HS-5 (cell line): ENCODE measurements at places on chromosomes 1 and 21.

- DNase-seq: no peak
Observed at GRCh38 chr1:180241716-180242544, 11.9 kb downstream of the LHX4 start.

- peak; percentile 75 for DNase-seq
Observed at GRCh38 chr1:33390542-33390941, 40.4 kb downstream of the PHC2 start.

DNA sequence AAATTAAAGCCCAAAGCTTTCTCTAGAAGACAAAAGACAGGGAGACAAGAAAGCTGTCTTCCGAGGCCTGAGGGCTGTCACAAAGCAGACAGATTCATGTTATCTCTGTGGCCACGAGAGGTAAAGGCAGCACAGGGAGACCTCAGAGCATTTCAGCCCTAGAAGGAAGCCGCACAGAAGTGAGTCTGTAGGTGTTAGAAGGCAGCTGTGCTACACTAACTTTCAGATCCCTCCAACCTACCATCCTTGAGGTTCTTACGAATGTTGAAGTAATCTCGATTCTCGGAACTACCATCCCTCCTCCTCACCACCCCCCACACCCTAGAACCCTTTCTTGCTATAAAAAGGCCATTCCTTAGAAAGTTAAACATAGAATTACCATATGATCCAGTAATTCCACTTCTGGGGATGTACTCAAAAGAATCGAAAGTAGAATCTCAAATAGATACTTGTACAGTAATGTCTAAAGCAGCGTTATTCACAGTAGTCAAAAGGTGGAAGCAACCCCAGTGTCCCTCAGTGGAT, 21.5 kb upstream of the LYST start:
- no peak for DNase-seq

DNA sequence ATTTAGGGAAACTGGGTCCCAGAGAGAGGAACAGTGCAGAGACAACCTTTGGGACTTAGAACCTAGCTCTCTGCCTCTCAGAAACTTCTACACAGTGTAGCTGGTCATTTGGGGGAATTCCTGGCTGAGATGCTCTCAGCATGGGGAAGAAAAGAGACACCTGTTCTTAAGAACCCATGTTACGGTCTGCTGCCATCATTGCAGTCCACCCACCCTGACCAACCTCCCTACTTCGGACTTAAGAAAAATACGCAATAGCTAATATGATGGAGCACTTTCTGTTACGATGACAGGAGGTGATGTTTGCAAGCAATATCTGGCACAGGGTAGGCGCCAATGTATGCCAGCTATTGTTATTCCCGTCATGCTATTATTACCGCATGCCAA, 177.9 kb downstream of the IGSF21 start:
- no peak for DNase-seq

- no peak for DNase-seq
Observed at GRCh38 chr1:7236844-7237515, 451.7 kb downstream of the CAMTA1 start.

- DNase-seq: no peak
Observed at GRCh38 chr21:37578471-37579126, 212.0 kb downstream of the DYRK1A start.

- DNase-seq: no peak
Observed at GRCh38 chr21:24200052-24200451, 1407.2 kb downstream of the MRPL39 start.

DNA sequence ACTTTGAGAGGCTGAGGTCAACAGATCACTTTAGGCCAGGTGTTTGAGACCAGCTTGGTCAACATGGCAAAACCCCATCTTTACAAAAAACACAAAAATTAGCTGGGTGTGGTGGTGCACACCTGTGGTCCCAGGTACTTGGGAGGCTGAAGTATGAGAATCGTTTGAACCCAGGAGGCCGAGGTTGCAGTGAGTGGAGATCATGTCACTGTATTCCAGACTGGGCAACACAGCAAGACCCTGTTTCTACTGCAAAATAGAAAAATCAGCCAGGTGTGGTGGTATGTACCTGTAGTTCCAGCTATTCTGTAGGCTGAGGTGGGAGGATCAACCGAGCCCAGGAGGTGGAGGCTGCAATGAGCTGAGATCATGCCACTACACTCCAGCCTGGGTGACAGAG, 4.2 kb upstream of the INTS3 start:
- DNase-seq: no peak

DNA sequence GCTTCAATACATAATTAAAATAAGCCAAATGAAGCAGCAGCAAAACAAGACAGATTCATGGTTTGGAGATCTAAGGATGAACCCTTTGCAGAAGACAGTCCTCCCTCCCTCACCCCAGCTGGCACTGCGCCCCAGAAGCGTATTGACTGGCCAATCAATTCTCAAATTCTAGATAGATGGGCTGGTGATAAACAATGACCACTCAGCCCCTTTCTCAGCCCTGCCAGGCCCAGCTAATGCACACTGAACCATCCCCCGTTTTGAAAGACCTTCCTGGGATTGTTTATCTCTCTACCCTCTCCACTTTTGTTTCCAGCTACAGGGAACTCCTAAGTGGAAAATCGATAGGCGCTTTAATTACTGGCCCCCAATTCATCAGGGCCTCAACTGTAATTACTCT, 29.0 kb downstream of the TNR start:
- DNase-seq: no peak

GRCh38 chr1:150979092-150980056, 2.7 kb upstream of the ANXA9 start:
- DNase-seq: peak; percentile 78

DNA sequence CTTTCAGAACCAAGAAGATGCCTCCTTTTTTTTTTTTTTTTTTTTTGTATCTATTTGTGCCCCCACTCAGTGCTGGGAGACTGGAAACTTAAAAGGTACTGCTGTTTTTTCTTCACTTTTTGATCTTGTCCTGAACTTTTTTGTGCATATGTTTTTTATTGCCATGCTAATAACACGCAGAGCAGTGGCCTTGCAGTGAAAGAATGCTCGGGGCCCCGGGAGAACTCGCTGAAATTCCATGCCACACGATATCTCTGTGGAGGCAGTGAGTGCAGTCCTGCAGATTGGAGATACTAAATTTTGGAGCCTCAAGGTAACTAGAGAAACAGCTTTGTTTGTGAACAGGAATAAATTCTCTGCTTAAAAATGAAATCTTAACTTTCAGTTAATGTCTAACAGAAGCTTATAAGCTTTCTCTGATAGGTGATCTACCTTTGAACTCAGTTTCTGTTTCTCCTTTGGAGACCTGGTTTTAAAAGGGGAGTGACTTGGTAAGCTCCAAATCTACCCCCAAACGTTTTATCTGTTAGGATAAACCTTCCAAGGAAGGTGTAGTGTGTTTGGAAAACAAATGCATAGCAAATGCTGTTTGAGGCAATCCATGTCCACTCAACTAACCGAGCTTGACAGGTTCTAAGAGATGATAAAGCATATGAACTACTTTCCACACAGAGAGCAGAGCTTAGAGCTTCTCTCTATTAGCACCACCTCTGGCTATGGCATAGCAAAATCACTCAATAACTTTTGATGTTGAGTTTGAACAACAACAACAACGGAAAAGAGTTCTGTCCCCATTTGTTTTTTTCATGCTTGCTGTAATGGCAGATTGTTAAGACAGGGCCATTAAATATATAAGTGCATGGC, 113.7 kb upstream of the PLXNA2 start:
- no peak for DNase-seq

- no peak for DNase-seq
Observed at GRCh38 chr1:211518330-211519289, 26.6 kb upstream of the RD3 start.

- DNase-seq: no peak
Observed at GRCh38 chr1:20486457-20487235, 636 bp upstream of the CAMK2N1 start.

DNA sequence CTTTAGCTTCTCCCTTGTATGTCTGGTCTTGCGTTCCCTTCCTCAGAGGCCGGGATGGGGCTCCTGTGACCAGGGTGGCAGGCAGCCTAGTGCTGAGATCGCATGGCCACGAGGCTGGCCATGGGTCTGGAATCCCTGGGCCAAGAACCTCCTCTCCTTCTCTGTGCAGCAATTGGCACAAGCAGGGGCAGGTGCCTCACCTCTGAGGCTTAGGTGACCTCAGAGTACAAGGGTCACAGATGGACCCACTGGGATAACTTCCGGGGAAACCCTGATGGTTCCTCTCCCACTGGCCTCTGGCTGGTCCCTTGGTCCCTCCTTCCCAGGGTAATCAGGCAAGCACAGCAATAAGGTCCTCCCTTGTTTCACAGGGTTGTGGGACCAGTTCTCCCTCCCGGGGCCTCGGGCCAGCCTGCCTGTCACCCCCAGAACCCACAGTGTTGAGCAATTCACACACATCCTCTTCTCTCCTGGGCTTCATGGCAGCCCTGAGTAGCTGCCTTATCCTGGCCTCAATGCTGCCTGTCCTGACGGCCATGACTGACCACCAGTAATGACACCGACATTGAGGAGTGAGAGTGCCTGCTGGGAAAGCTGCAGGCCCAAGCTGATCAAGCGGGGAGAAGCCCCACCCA, 38.6 kb downstream of the BMP8A start:
- DNase-seq: no peak

- DNase-seq: no peak
Observed at GRCh38 chr1:199054694-199055093, 415.9 kb downstream of the PTPRC start.

GRCh38 chr1:154809436-154810413, 60.4 kb downstream of the KCNN3 start:
- peak; percentile 6 for DNase-seq

DNA sequence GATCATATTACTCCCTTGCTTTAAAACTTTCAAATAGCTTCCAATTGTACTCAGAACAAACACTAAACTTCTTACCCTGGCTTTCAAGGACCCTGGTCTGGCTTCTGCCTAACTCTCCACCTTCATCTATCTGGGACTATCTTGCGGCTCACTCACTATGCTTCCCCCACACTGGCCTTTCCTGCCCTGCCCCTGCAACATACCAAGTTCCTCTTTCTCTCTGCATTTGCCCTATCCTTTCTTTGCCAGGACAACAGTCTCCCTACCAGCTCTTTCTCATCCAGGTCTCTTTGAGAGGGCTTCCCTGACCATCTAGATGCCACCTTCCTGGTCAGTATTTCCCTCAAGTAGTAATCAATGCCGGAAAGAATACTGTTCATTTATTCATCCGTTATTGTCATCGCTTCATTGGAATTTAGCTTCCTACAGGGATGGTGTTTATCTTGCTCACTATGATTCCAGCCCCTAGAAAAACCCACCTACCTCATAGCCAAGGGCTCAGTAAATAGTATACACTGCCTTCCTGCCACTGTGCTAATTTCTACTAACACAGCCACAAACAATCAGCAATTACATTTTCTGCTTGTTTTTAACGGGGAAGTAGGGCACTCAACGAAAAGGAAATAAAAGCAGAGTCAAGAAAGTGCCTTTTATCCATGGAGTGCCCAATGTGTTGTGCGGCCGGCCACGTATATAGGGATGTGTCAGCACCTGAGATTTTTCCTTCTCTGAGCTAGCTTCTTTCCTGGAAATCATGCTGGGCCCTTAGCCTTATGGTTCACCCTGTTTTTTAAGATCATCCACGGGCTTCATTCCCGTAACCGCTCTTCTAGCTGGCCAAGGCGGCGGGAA, 521 bp upstream of the CDC7 start:
- no peak for DNase-seq

- DNase-seq: peak; percentile 94
Observed at GRCh38 chr21:35256468-35256988, 207.4 kb upstream of the RUNX1 start.

DNA sequence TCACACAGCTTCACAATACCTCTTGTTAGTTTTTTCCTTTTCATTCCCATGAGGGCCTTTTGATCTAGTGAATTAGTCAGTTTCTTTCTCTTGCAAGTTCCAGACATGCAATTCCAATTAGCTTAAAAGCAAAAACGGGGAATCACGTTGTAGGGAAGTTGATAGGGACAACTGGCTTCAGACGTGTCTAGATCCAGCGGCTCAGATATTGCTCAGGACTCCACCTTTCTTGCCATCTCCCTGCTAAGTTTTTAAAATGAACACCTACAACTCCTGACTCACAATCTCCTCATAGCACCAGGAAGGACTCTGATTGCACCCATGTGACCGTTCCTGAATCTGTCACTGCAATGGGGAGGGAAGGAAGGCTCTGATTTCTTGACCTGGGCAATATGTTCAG, 63.8 kb upstream of the ARHGAP29 start:
- no peak for DNase-seq

DNA sequence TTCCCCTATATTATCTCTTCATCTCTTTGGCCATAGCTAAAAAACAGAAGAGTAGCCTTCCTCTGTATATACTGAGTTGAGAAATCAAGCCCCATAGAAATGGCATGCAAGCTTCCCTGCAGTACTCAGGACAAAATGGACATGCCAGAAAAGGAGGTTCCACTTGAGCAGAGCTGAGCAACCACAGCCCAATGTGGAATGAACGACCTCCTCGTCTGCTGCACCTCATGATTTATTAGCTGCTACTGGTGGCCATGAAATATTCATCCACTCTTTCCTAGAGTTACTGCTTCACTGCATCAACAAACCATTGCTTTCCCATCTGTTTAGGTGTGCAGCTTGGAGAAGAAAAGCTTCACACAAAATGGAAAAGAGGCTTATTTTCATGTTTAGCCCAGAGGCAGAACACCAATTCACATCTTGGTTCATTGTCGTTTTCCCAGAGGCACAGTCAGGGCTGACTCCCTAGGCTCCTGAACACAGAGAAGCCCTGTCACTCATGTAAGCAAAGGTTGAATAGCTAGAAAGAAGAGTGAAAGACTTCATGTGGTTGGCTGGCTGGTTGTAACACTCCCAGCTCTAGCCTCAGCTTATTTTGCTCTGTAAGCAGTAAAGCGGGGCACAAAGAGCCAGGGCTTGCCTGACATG, 148.0 kb downstream of the TSEN15 start:
- no peak for DNase-seq

- no peak for DNase-seq
Observed at GRCh38 chr1:202207292-202207691, 13.7 kb downstream of the LGR6 start.

- DNase-seq: no peak
Observed at GRCh38 chr1:20996554-20996953, 180.1 kb downstream of the EIF4G3 start.

- DNase-seq: no peak
Observed at GRCh38 chr21:43712268-43712942, 6.5 kb upstream of the PDXK start.

DNA sequence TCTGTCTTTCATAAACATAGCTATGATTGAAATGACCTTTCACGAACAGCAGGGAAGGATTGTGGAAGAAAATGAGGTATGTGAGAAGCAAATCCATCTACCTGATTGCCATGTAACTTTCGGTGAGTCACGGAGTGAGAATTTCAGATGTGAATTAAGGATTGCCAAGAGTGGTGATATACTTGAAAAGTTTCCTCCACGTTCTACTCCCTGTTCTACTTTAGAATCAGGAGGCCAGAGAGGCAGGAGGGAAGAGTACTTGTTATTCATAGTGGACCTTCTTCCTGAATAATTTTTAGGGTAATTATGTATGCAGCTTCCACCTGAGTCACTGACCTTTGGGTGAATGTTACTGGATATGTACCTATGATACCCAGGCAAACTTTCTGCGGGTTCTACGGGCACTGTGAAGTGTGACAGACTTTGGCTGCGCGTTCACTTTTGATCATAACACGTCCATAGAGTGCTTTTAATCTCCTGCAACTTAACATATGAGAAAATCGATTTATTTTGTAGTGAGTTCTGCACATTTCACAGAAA, 2.6 kb upstream of the KCNE1 start:
- no peak for DNase-seq

GRCh38 chr21:42721341-42721824, 68.0 kb downstream of the PDE9A start:
- no peak for DNase-seq

- no peak for DNase-seq
Observed at GRCh38 chr1:31300193-31300592, 3.4 kb downstream of the ZCCHC17 start.
